ENCODE measurements at places on chromosomes 7 and 10. TPM values are rescaled to one million over a fixed set of nuclear protein-coding genes. Genes with fewer than 3 reads are reported as not detected.

The SUGCT gene
- total RNA-seq, result 7.6 TPM

The IL6 gene
- 1.6 TPM for total RNA-seq

The SORBS1 gene
- total RNA-seq, result 91.7 TPM

GRCh38 chr10:132882069-132882951, 60.1 kb downstream of the CFAP46 start:
- H3K27me3 ChIP-seq, result no peaks in the 10 kb centered on the region
- peak; percentile 42 for DNase-seq
- no peak overlapping the region for H3K27ac ChIP-seq
- H3K36me3 ChIP-seq, result no peaks in the 10 kb centered on the region
- no peak overlapping the region for H3K4me3 ChIP-seq
- H3K4me1 ChIP-seq, result no peaks in the 10 kb centered on the region

The HUS1 gene
- total RNA-seq, result 29.5 TPM

The CD36 gene
- total RNA-seq, result 10.0 TPM

The CRTAC1 gene
- total RNA-seq, result 6.1 TPM

- peak overlapping the region; percentile 92 for H3K27ac ChIP-seq
- H3K4me1 ChIP-seq, result no peaks in the 10 kb centered on the region
- peak; percentile 75 for DNase-seq
- H3K4me3 ChIP-seq, result peak overlapping the region; percentile 66
- H3K27me3 ChIP-seq, result no peaks in the 10 kb centered on the region
- H3K36me3 ChIP-seq, result no peaks in the 10 kb centered on the region
Observed at GRCh38 chr7:7183061-7183837, 905 bp downstream of the C1GALT1 start.

DNA sequence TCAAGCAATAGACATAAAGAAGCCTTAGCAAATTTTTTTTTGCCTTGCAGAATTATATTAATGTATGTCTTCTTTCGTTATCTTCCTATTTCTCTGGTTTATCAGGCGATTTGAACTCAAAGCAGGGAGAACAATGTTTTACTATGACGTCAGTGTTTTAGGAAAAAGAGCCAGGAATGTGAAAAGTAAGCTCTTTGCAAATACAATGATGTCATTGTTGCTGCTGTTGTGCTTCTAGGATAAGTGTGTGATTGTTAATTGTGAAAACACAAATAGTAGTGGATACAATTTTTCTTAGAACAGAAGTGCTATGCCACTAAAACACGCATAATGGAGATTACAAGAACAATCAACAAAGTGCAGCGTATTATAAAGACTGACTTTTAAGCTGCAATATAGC, 9.5 kb upstream of the AUTS2 start:
- no peak for DNase-seq
- no peaks in the 10 kb centered on the region for H3K27me3 ChIP-seq
- no peak overlapping the region for H3K27ac ChIP-seq
- H3K4me3 ChIP-seq, result no peak overlapping the region

The ELAPOR2 gene
- 9.0 TPM for total RNA-seq

The DLX5 gene
- 0.82 TPM for total RNA-seq

DNA sequence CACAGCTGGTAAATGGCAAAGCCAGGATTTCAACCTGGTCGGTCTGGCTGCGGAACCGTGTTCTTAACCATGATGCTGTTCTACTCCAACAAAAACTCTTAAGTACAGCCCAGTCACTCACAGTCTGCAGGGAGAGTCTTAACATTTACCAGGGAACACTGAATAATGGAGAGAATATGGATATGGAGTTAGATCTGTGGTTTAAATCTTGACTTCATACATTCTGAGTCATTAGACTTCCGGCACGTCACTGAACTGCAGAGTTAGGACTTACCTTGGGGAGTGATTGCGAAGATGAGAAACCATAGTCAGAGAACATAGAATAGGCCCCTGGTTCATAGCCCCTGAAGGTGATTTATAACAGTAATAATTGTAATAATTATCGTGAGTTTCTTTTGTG, 61.7 kb downstream of the ADRA2A start:
- H3K36me3 ChIP-seq, result no peaks in the 10 kb centered on the region
- no peak overlapping the region for H3K27ac ChIP-seq
- no peaks in the 10 kb centered on the region for H3K27me3 ChIP-seq
- no peak overlapping the region for H3K4me3 ChIP-seq
- no peaks in the 10 kb centered on the region for H3K4me1 ChIP-seq

The HOGA1 gene
- 28.8 TPM for total RNA-seq

GRCh38 chr10:89053555-89053954, 63.0 kb downstream of the FAS start:
- no peaks in the 10 kb centered on the region for H3K4me1 ChIP-seq
- no peak overlapping the region for H3K4me3 ChIP-seq
- no peak for DNase-seq
- H3K27me3 ChIP-seq, result no peaks in the 10 kb centered on the region
- no peaks in the 10 kb centered on the region for H3K36me3 ChIP-seq

DNA sequence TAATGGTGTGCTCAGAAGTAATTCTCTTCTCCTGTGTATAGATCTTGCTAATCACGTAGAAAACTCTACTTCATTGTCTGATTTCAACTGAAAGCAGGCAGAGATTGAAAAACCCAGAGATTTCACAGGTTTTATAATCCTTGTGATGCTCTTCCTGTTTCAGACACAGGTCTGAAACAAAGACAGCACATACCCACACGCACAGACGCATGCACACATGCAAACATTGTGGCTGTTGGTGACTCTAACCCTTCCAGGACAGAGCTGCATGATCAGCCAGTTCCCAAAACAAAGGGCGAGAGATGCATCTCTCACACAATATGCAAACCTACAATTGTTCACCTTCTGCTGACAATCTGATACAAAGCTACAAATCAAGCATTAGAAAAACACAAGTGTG, 11.1 kb upstream of the TFEC start:
- H3K27ac ChIP-seq, result no peak overlapping the region
- H3K27me3 ChIP-seq, result no peaks in the 10 kb centered on the region
- H3K4me1 ChIP-seq, result no peaks in the 10 kb centered on the region
- DNase-seq, result no peak

- H3K27me3 ChIP-seq, result no peaks in the 10 kb centered on the region
- DNase-seq, result no peak
- H3K4me1 ChIP-seq, result no peaks in the 10 kb centered on the region
- H3K27ac ChIP-seq, result no peak overlapping the region
- peaks cover 7% of the 10 kb centered on the region for H3K36me3 ChIP-seq
Observed at GRCh38 chr7:98992076-98992475, 113.7 kb downstream of the TRRAP start.

GRCh38 chr10:106577266-106577665, 587.2 kb downstream of the SORCS1 start:
- DNase-seq, result no peak
- H3K4me1 ChIP-seq, result no peaks in the 10 kb centered on the region
- H3K4me3 ChIP-seq, result no peak overlapping the region
- H3K27me3 ChIP-seq, result no peaks in the 10 kb centered on the region

GRCh38 chr10:133400624-133401424, 6.9 kb downstream of the MTG1 start:
- H3K27me3 ChIP-seq, result no peaks in the 10 kb centered on the region
- no peak overlapping the region for H3K27ac ChIP-seq
- no peaks in the 10 kb centered on the region for H3K4me1 ChIP-seq
- no peak for DNase-seq

DNA sequence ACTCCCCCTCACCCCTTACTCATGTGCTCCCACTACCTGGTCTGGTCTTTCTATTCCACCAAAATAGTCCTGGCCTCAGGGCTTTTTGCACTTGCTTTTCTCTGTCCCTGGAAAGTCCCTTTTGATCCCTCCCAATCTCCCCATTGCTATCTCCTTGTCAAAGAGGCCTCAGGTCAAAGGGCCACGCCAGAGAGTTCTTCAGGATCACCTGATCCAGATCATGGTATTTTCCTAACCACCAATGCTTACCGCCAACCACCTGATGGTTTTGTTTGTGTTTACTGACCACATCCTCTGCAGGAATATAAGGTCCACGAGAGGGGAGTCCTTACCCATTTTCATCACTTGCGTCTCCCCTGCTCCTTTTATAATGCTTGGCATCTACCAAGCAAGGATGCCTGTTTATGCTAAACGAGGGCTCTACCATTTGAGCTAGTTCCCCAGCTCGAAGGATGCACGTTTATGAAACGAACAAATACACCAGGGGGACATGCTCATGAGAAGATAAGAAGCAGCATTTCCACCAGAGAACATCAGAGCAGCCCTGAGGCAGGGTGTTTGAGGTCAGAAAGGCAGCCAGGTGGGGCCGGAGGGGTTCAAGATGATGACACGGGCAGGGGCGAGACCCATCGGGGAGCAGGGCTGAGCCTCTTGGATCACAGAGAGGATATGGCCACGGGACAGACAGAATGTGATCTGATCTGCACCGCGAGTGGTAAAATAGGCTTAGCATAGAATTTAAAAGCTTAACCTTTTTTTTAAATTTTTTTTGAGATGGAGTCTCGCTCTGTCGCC, 43.1 kb upstream of the FOXK1 start:
- DNase-seq, result no peak
- no peak overlapping the region for H3K4me3 ChIP-seq
- H3K27ac ChIP-seq, result no peak overlapping the region
- no peaks in the 10 kb centered on the region for H3K36me3 ChIP-seq
- no peaks in the 10 kb centered on the region for H3K27me3 ChIP-seq

The CYP26C1 gene
- 0.35 TPM for total RNA-seq

The GRID2IP gene
- 0.76 TPM for total RNA-seq

DNA sequence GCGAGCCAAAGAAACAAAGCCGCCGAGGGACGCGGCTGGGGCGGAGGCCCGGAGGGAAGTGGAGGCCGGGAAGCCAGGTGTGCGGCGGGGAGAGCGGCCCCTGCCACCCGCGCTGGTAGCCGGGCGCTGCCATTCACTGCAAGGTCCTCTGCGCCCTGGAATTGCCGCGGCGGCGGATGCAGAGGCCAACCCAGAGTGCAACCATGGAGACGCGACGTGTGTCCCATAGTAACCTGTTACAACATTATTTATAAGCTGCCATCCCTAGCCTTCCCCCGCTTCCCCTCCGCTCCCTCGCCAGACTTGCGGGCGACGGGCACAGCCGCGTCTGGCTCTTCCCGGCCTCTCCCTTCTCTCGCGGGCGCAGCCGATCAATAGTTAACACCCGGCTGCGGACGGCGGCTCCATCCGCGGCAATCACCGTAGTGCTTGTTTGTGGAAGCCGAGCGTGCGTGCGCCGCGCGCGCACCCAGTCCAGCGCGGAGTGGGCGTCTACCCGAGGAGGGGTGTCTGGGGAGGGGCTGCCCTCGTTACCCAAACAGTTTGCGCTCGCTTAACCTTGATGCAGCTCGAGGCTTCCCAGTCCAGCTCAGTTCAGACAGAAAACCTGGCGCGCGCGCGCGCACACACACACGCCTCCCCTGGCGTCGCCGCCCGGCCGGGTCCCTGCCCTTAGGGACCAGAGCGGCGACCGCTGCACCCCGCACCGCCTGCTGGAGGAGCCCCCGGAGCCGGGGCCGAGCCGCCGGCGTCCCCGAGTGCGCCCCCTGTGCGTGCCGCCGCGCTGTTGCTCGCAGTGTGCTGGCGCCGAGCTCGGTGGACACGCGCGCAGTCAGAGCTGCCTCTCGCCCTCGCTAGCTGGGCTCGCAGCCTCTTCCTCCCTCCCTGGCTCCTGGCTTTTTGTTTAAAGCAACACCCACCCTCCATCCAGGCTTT, 165.4 kb upstream of the DPP6 start:
- H3K4me1 ChIP-seq, result no peaks in the 10 kb centered on the region
- DNase-seq, result peak; percentile 83
- no peak overlapping the region for H3K27ac ChIP-seq
- H3K36me3 ChIP-seq, result no peaks in the 10 kb centered on the region
- no peak overlapping the region for H3K4me3 ChIP-seq

The DNA2 gene
- 3.6 TPM for total RNA-seq

DNA sequence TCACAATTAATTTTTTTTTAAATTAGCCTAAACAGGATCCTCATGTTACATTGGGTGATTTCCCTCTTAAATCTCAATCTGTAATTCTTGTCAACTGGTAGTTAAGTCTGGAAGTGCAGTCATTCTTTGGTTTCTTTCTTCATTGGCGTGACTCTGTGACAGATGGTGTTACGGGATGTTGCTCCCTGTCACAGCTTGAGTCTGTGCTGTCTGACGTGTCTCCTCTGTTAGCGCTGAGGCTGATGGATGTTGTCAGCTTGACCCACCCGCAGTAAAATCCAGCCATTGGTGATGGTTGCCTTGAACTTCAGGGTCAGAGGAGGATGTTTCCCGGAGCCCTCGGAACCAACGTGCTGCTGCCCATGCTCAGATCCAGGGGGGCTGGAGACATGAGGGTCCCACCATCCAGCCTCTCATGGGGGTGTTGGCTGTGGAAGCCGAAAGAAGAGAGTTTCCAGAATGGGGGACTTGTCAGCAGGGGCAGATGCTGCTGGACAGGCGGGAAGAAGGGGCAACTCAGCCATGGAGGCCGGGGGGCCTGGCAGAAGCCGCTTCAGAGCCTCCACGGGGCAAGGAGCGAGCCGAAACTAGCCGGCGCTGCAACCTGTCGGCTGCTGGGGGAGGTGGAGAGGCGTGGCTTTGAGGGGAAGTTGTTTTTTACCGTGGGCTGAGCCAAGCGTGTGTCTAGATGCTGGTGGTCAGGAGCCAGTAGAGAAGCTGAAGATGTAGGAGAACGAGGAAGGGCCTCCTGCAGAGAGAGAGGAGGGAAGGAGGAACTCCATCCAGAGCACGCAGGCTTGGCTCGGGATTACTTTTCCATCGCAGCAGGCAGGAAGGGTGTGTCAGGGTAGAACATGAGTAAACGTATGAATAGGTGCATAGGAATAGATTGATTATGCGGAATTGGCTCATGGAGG, 3.5 kb downstream of the SUN1 start:
- H3K27me3 ChIP-seq, result no peaks in the 10 kb centered on the region
- peak overlapping the region; percentile 38 for H3K27ac ChIP-seq
- H3K36me3 ChIP-seq, result peaks cover 12% of the 10 kb centered on the region

The FAM13C gene
- 8.8 TPM for total RNA-seq

DNA sequence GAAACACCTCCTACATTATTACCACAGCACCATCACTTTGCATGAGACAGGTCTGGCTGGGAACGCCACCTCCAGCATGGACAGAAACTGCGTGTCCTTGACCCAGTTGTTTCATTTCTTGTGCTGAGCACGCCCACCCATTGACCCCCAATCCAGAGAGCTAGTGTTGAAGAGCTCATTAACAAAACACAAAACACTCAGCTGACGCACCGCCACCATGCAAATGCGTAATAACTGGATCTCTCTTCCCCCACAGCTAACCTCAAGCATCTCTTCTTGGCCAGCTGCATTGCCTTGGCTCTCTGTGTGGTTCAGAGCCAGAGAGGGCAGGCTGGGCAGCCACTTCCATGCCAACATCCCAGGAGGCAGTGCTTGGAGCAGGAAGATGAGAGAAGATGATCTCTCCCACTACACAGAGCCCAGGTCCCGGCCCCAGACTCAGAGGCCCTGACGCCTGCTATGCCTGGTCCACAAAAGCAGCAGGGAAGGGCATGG, 173.5 kb downstream of the PLXNA4 start:
- no peaks in the 10 kb centered on the region for H3K27me3 ChIP-seq
- no peak overlapping the region for H3K4me3 ChIP-seq
- no peak overlapping the region for H3K27ac ChIP-seq
- DNase-seq, result no peak
- H3K4me1 ChIP-seq, result no peaks in the 10 kb centered on the region

The FKBP6 gene
- total RNA-seq, result 0.13 TPM

- no peak overlapping the region for H3K27ac ChIP-seq
- H3K4me3 ChIP-seq, result no peak overlapping the region
- peaks cover 12% of the 10 kb centered on the region for H3K4me1 ChIP-seq
- H3K27me3 ChIP-seq, result no peaks in the 10 kb centered on the region
- H3K36me3 ChIP-seq, result no peaks in the 10 kb centered on the region
Observed at GRCh38 chr10:24415455-24416125, 206.7 kb downstream of the KIAA1217 start.
